Fibroblast of skin of left quadriceps (primary cell): ENCODE measurements at places on chromosomes 7 and 10.

- DNase-seq: no peak
Observed at GRCh38 chr7:11193131-11193867, 219.6 kb downstream of the PHF14 start.

DNA sequence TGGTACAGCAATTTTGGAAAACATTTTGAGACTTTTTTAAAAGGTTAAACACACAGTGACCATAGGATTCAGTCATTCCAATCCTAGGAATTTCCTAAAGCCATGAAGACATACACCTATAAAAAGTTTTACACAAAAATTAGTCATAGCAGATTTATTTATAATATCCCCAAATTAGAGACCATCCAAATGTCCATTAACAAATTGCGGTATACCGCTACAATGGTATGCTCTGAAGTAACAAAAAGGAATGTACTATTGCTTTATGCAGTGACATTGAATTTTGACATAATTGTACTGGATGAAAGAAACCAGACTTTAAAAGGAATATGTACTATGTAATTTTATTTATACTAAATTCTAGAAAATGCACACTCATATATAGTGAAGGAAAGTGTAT lies 362.8 kb downstream of the HGF start:
- DNase-seq: no peak

- no peak for DNase-seq
Observed at GRCh38 chr7:79403879-79404278, 49.6 kb downstream of the MAGI2 start.

GRCh38 chr7:20450536-20450935 lies 119.8 kb downstream of the ITGB8 start:
- DNase-seq: no peak

DNA sequence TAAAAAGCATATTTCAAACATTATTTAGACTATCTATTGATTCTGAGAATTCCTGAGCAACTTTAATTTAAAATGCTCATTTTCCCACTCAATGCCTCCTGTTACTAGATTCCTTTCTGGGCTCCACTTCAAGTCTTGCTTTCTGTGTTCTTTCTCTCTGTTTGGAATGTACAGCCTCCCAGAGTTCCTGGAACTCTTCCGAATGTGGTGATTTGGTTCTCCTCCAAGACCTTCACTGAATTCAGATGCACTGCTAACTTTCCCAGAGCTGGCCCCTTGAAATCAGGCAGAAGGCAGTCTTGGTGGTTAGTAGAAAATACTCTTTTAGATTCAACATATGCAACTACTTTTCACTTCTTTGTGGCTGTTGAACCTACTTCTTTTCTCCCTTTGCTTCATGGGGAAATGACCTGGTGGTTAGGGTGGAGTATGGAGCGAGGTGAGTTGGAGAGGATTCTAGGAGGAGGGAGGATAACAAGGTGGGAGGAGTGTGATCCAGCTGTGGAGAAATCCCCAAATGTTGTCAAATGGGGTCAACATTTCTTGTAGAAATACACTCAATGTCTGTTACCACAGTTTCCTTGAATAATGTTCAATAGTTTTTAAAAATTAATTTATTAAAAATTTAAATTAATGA lies 27.9 kb upstream of the CCDC7 start:
- DNase-seq: peak; percentile 96

GRCh38 chr10:57303566-57303965 lies 942.5 kb upstream of the ZWINT start:
- no peak for DNase-seq

GRCh38 chr7:101833799-101834198 lies 16.4 kb downstream of the CUX1 start:
- DNase-seq: no peak

DNA sequence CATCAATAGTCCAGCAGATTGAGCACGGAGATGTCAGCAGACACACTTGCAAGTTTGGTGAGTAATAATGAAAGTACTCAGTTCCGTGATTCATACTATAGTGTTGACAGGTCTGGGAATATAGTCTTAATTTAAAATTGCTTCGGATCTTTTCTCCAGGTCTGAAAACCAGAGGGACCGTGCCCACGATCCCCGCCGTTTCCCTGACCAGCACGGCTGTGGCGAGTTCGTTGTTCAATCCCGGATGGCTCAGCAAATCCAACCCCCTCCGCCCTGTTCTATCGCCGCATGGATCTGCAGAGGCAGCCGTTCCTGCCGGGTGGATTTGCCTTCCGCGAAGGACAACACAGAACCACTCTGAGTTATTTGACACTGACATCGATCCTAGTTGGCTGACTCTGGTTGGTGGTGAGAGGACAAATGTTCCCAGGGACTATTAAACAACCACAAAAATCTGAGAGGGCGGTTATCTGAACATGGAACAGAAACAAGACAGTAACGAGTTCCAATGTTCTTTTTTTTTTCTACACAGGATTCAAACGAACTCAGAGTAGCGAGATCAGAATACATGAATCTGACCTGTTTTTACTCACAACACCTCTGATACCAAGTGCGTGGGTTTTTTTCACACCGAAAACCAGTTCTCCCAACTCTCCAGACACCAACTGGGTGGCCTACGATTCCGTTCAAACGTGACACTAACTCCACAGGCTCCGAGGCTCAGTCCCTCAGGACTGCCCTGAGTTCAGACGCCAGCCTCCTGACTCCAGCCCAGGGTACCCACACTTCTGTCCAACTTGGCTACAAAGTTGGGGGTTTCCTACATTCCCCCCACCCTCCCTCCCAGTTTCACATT lies 52.7 kb downstream of the RBM17 start:
- peak; percentile 86 for DNase-seq

DNA sequence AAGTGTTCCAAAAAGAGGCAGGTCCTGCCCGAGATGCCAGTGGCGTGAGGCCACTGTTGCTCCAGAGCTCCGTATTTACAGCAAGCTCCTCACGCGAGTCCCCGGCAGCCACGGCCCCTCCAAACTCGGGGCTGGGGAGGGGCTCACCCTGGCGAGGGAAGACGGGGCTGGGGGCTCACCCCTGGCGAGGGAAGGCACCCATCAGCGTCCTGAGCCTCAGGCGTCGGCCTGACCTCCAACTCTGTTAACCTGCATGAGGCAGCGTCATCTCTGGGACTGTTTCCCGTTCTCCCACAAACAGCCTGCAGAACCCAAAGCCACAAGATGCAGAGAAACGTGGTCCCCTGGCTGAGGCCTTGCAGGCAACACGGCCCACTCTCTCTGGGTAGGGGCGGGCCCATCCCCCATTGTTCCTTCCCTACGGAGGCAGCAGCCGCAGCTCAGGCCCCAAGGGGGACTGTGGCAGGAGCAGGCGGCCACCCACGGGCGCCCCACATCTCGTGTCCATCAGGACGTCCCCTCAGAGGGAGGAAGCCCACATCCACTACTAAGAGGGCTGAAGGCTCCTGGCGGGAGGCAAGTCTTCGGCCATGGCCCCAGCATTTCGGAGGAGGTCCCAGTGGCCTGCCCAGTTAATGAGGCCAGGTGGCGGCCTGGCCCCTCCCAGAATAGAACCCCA lies 4.2 kb upstream of the ADGRA1 start:
- DNase-seq: no peak

DNA sequence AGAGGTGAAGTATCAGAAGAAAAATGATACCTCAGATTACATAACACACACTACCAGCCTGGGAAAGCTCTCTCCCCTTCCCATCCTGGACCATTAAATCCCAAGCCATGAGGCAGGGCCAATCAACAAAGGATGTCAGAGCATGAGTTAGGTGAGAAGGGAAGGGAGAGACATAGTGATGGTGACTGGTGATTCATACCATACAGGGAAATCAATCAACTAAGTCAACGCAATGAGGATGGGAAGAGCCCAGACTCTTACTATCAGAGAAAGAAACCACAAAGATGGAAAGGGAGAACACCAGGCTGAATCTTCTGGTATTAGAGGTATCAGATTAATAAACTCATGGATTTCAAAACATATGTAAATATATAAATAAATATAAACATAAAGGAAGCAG lies 185.4 kb downstream of the KMT2E start:
- no peak for DNase-seq

- DNase-seq: no peak
Observed at GRCh38 chr7:130910949-130911944, 177.2 kb upstream of the KLF14 start.
